ENCODE measurements at places on chromosomes 11 and 22.
A peak's percentile ranks its signal among the peaks of the same experiment; 100 is the strongest.

- no peak for DNase-seq
Measured at GRCh38 chr11:12182302-12182675, 71.9 kb downstream of the MICAL2 start.

GRCh38 chr11:2347308-2347830 lies 29.7 kb upstream of the CD81 start:
- no peak for DNase-seq

DNA sequence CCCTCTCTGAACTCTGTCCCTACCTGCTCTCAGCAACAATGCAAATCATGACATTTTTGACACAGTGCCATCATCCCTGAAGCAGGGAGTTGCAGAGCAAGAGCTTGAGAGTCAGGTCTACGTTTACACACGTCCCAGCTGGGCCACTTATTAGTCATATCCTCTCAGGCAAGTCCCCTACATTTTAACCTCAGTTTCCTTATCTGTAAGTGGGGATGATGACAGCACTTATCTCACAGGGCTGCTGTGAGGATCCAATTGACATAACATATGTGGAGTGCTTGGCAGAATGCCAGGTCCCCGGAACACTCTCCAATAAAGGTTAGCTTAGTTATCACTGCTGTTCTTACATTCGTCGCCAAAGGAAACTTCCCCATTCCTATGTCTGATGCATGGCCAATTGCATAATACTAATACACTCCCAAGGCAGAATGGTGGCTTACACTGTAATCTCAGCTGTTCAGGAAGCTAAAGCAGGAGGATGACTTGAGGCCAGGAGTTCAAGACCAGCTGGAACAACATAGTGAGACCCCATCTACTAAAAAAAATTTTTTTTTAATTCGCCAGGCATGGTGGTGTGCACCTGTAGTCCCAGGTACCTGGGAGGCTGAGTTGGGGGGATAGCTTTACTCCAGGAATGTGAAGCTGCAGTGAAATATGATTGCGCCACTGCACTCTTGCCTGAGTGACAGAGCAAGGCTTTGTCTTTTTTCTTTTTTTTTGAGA lies 16.6 kb downstream of the ASCC2 start:
- DNase-seq: peak; percentile 50

DNA sequence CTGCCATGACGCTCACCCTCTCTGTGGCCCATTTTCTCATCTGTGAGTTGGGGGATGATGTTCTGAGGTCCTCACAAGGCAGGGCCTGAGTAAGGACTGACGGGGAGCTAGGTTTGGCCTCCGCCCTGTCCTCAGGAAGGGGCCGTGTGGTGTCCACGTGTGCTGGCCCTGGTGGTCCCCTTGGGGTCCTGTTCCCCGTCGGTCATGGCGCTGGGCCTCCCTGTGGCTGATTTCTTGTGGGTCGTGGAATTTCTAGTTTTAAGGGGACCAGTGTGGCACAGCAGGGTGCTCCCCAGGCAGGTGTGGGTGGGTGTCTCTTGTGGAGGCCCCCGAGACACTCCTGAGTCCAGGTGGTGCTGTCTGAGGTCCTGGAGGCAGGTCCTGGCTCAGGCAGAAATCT lies 5.9 kb downstream of the LINC01488 start:
- DNase-seq: no peak

GRCh38 chr11:45107029-45107428 lies 39.4 kb upstream of the PRDM11 start:
- no peak for DNase-seq

DNA sequence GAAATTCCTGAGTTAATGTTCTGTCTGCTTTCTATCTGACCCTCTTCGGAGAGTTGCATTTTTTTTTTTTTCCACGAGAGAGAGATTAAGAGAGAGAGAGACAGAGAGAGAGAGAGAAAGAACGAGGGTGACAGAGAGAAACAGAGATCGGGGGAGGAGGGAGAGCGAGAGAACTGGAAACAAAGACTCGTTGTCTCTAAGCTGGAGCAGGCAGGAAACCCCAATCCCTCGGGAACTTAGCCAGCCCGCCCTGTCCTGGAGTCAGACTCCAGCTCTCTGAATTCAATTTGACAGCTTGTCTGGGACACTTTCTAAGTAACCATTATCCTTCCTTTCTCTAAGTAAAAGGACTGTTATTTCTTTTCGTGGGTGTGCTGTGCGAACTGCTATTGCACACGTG lies 76.9 kb downstream of the KCNJ1 start:
- DNase-seq: no peak
